ENCODE measurements at places on chromosomes 4 and X. TPM values are rescaled to one million over a fixed set of nuclear protein-coding genes. Genes with fewer than 3 reads are reported as not detected.
A peak's percentile ranks its signal among the peaks of the same experiment; 100 is the strongest.

Gene NEIL3
- total RNA-seq, result 0.54 TPM

Gene FAM9C
- 0.10 TPM for total RNA-seq

Gene EVC2
- 0.77 TPM for total RNA-seq

DNA sequence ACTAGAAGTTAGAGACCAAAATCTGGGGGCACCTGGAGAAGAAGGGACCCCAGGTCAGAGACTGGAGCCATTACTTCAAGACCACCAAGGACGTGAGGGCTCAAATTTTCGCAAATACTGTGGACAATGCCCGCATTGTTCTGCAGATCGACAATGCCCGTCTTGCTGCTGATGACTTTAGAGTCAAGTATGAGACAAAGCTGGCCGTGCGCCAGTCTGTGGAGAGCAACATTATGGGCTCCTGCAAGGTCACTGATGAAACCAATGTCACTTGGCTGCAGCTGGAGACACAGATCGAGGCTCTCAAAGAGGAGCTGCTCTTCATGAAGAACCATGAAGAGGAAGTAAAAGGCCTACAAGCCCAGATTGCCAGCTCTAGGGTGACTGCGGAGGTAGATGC, 101.2 kb downstream of the NCAPG start:
- ATAC-seq, result no peak

Gene PQBP1
- total RNA-seq, result 111 TPM

Gene TEX13B
- total RNA-seq, result 0.24 TPM

DNA sequence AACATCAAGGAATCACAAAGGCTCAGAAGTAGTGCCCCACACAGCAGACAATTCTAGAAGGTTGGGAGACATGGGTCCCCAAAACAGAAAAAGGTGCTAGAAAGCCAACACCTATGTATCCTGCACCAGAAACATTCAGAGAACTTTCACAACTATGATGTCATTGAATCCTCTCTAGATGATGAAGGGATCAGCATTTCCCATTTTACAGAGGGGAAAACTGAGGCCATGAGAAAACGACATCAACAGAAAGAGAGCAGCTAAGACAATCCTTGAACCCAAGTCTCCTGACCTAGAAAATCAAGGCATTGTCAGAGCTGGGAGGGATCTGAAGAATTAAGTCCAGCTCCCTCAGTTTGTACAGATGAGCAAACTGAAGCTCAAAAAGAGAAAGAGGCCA, 3.3 kb downstream of the KCND1 start:
- no peak for ATAC-seq

DNA sequence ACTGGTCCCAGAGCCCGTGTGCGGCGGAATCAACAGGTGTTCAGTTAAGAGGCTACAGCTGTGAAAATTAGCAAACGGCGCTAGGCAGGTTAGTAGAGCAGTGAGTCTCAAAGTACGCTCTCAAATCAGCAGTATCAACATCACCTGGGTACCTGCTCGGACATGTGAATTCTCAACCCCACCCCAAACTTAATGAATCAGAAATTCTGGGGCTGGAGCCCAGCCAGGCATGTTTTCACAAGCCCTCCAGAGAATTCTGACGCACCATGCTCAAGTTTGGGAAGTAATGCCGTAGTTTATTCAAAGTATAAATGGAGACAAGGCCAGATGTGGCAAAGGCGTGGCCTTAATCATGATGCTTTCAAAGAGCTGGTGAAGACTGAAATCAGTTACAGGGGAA, 58.2 kb upstream of the PTCHD1 start:
- ATAC-seq, result no peak

Gene CLDN34
- not detected for total RNA-seq

- peak; percentile 90 for ATAC-seq
These were observed 385.2 kb upstream of the FAT1 start for GRCh38 chr4:187108845-187109244.

- ATAC-seq, result no peak
These were observed 19.7 kb upstream of the SLC2A9 start for GRCh38 chr4:10041036-10041435.

Gene FREM3
- total RNA-seq, result 0.05 TPM

Gene NAA11
- 0.28 TPM for total RNA-seq

DNA sequence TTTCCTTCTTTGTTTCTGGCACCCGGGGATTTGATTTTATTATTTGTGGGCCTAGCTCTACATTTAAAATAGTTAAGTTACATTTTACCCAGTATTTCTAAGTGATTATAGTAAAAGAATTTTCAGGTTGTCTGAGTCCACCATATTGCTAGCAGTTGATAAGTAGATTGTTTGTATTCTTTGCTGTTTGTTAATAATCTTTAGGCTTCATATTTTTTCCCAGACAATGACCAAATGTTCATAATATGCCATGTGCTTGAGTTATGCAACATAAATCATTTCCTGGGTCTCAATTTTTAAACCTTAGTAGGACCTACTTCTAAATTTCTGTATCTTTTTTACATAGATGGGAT, 127.3 kb downstream of the PHKA2 start:
- no peak for ATAC-seq

- ATAC-seq, result no peak
These were observed 559 bp downstream of the SLC9A7 start for GRCh38 chrX:46758163-46758955.

GRCh38 chr4:163167333-163167626, 590 bp upstream of the NAF1 start:
- ATAC-seq, result no peak

Gene THAP6
- 17.4 TPM for total RNA-seq

Gene OFD1
- 25.5 TPM for total RNA-seq

DNA sequence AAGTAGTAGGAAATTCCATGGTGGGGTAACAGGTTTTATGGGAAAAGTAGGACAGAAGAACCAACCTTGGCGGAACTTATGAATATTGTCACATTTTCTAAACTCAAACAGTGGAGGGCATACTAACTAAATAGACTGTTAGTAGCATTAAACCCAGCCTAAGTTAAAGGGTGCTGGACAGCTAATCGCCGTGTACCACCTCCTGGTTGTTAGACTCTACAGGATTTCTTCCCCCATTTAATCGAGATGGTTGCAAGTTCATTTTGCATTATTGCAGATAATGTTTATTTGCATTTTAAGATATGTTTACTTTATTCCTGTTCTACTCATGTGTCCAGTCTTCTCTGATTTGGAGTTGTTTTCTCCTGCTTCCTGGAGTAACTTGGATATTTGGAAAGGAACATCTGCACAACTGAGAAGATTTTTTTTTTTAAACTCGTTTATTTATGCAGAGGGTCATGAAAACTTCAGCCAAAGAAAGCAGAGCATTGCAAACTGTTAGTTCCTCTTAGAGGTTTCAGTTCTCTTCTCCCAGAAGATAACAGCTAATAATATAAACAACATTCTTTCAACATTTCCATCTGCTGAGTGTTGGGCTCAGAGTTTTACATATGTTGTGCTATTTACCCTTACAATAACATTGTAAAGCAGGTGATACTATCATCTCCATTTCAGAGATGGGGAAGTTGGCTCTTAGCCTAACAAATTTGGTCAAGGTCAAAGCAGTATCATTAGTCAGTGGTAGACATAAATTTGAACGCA, 51.5 kb upstream of the TBC1D9 start:
- no peak for ATAC-seq

Gene PNMA5
- 0.89 TPM for total RNA-seq

- ATAC-seq, result no peak
These were observed 2121.0 kb downstream of the PCDH7 start for GRCh38 chr4:32841217-32841616.

Gene TLL1
- total RNA-seq, result 0.19 TPM

GRCh38 chr4:186016796-186017195, 52.2 kb upstream of the TLR3 start:
- no peak for ATAC-seq

Gene STPG2
- total RNA-seq, result 0.81 TPM

GRCh38 chrX:123336666-123337065, 152.6 kb downstream of the GRIA3 start:
- ATAC-seq, result no peak

- ATAC-seq, result peak; percentile 39
These were observed 317.7 kb downstream of the ARHGAP24 start for GRCh38 chr4:85792376-85793232.

Gene GATA1
- total RNA-seq, result not detected

DNA sequence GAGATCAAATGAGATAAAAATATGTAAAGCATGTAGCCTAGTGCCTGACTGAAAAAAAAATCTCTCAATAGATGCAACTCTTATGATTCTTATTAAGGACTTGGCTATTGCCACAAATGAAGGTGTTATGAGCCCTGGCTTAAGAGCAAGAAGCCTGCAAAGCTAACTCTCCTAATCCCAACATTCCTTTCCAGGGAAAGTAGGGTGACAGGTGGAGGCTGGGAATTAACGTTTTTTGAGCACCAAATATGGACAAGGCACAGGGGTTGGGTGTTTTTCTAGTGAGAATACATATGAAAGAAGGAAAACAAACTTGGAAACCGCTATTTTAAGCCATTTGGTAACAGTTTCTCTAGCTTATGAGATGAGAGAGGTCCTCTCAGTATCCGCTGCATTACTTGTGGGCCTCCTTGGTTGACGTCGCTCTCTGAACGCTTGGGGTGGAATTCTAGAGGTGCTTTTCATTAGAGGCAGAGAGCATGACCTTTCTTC, 2.4 kb downstream of the RHOH start:
- no peak for ATAC-seq

Gene TIMM8A
- 13.2 TPM for total RNA-seq

DNA sequence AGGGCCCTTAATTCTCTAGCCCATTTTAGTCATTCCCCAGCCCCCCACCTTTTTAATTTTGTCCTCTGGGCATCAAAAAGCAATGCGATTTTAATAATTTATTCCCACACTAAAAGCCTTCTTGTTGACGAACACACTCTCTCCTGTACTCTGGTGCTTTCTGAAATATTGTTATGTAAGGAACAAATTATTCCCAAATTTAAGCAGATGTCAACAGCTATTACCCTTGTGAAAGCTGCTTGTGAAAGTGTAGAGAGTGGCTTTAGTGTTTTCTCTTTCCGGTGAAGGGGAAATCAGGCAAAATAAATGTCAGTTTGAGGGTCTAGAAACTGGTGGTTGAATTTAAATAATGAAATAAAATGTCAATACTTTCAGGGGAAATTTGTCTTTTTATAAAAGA, 221.2 kb upstream of the CNKSR2 start:
- ATAC-seq, result no peak

- no peak for ATAC-seq
These were observed 328.2 kb upstream of the NR3C2 start for GRCh38 chr4:148770377-148770776.

DNA sequence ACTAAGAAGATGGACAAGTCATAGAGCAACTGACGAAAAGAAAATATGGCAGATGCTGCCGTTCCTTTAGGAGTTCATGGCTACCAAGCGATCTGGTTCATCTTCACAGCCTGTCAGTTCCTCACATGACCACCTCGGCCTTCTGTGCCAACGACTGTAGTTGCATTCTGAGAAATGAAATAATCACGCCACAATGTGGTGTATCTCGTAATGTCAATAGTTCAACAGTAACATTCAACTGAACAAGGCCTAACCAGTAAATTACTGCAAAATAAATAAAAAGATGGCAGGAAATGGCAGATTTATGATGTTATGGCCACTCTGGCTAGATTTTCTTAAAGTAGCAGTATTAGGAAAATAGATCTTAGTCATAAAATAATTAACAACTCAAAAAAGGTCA, 4.4 kb downstream of the GPRIN3 start:
- no peak for ATAC-seq

Gene CENPVL2
- total RNA-seq, result 0.75 TPM

GRCh38 chr4:84952004-84952403, 14.5 kb downstream of the WDFY3 start:
- ATAC-seq, result no peak

Gene DGKK
- total RNA-seq, result not detected

Gene LDB2
- 120 TPM for total RNA-seq

DNA sequence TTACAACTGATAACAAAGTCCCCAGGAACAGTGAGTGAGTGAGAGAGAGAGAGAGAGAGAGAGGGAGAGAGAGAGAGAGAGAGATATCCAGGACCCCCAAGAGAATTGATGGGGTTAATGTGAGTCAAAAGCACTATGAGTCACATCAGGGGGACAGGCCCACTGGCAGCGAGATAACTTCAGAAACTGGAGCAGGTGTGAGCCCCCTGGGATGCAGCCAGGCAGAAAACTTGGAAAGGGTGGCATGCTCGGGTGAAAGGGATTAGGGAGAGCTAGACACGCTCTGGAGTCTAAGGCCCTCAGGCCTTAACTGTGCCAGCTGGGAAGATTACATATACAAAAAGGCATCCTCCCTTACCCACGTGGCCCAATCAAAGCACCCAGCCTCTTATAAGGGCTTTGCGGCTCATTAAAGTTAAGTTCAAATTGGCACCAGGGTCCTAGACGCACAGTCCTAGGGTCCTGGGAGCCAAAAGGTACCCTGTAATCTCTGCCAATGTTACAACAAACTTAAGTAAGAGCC, 841 bp downstream of the ACOT9 start:
- ATAC-seq, result peak; percentile 15

DNA sequence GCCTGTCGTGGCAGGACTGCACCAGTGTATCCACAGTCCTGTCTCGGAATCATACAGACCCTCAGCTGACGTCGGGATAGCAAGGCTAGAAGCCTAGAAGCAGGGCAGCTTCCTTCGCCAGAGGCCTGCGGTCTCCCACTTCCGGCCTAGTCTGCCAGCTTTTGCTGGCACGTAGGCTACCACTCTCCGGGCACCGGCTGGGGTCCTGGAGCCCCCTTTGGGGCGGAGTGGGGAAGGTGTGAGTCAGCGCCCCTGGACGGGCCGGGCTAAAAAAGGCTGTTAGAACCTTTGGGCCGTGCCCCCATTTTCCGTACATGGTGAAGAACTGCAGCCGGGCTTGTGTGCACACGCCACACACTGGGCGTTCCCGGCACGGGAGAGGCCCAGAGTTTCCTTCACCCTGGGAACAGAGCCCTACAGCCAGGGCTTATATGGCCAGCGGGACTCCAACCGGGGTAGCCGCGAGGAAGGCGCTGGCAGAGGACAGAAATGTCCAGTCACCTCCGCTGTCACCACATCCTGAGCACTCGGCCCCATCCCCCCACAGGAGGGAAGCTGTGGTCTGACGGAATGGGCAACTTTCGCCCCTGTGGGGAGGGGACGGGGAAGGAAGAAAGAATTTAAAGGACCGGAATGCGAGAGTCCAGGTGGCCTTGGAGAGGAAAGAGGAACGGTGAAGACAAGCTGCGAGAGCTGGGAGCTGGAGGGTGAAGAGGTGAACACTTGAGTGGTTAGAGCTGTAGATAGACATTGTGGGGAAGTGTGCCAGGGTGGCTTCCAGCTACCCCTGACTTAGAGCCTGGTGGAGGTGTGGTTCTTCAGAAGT, 4.6 kb downstream of the MAGIX start:
- peak; percentile 19 for ATAC-seq

Gene NXF3
- total RNA-seq, result not detected

Gene SMR3B
- 0.46 TPM for total RNA-seq

DNA sequence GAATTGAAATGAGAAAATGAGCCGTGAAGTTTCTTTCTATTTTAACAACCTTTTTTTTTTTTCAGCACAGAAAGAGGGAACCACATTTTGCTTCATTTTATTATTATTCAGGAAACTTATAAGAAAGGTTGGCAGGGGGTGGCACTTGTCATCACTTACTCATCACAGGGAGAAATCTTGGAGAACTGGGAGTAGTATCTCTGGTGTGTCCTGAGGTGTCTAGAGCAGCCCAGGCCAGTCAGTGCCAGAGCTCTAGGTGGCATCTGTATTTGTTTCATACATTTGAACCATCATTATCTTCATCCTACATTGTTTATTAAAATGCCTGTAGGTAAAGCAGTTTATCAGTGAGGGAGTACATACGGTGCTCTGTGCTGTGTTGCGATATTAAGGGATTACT, 43.8 kb upstream of the ARHGAP24 start:
- ATAC-seq, result no peak

Gene S100P
- 7.0 TPM for total RNA-seq

Data from motor neuron (in vitro differentiated cells).